Skin of body (tissue), 3 donors: ENCODE measurements at places on chromosomes 3 and 15. TPM values are rescaled to one million over a fixed set of nuclear protein-coding genes. Genes with fewer than 3 reads are reported as not detected.

Gene ARNT2
- total RNA-seq, result 2.8 TPM

Gene TGM5
- 4.1 TPM for total RNA-seq

Gene MLF1
- total RNA-seq, result 12.5 TPM

Gene EPHB1
- total RNA-seq, result 5.0 TPM

Gene PTPRG
- 40.0 TPM for total RNA-seq

Gene ANKRD63
- total RNA-seq, result not detected

Gene CSTA
- 63.8 TPM for total RNA-seq

Gene DNASE1L3
- total RNA-seq, result 4.1 TPM

Gene CCDC39
- not detected for total RNA-seq

Gene GOLGA8S
- 0.10 TPM for total RNA-seq

Gene LRRC49
- 11.4 TPM for total RNA-seq

Gene CCR9
- total RNA-seq, result not detected

Gene MED12L
- 1.5 TPM for total RNA-seq

Gene P2RY14
- 3.3 TPM for total RNA-seq

Gene RTP4
- 0.79 TPM for total RNA-seq

Gene TMEM212
- not detected for total RNA-seq

Gene ILDR1
- total RNA-seq, result 0.49 TPM

Gene FAM81A
- total RNA-seq, result 0.39 TPM

Gene LTF
- 60.7 TPM for total RNA-seq

Gene NKIRAS1
- 15.0 TPM for total RNA-seq

Gene GORASP1
- 29.9 TPM for total RNA-seq

Gene ZFAND6
- total RNA-seq, result 120 TPM

Gene PRR20G
- not detected for total RNA-seq

Gene TPRA1
- 19.2 TPM for total RNA-seq

Gene CYP1A1
- 0.69 TPM for total RNA-seq

Gene PCLAF
- total RNA-seq, result 21.2 TPM

Gene MCF2L2
- 0.89 TPM for total RNA-seq

Gene ALDH1L1
- 8.8 TPM for total RNA-seq

Gene IL17RC
- total RNA-seq, result 22.2 TPM

Gene ZNF80
- not detected for total RNA-seq

Gene THSD4
- total RNA-seq, result 24.3 TPM

Gene RGMA
- total RNA-seq, result 10.4 TPM

Gene CD200
- 12.2 TPM for total RNA-seq

Gene CACNA2D2
- total RNA-seq, result 1.4 TPM
